ENCODE measurements at places on chromosomes 5 and 9.
A peak's percentile ranks its signal among the peaks of the same experiment; 100 is the strongest.

DNA sequence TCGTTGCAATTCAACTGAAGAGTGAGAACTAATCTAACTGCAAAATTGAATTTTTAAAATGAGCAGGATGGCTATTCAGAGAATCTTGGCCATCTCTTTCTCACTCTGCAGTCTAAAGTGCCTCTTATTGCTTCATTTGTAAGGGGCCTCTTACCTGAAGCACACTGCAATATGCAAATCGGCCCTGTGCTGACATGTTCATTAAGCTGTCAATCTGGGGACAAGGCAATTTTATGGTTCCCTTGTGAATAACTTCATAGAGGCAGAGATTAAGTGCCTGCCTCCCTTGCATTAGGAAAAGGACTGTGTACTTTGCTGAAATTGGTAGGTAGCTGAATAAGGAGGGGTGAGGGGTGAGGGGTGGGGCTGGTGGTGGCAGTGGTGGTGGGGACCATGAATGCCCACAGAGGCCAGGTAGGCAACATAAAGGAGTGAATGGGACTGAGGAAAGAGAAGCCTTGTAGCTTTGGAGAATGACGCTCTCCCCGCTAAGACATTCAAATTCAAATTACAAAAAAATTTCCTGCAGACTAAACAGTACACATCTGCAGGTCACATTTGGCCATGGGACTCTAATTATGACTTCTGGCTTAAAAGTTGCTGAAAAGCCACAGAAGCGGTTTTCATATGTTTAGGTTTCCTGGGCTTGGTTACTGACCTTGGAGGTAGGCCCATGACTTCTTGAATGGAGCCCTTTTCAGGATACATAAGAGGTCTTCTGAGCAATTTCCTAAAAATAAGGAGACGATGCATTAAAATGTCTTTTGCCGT, 25.0 kb downstream of the TNFSF8 start:
- no peak for DNase-seq

DNA sequence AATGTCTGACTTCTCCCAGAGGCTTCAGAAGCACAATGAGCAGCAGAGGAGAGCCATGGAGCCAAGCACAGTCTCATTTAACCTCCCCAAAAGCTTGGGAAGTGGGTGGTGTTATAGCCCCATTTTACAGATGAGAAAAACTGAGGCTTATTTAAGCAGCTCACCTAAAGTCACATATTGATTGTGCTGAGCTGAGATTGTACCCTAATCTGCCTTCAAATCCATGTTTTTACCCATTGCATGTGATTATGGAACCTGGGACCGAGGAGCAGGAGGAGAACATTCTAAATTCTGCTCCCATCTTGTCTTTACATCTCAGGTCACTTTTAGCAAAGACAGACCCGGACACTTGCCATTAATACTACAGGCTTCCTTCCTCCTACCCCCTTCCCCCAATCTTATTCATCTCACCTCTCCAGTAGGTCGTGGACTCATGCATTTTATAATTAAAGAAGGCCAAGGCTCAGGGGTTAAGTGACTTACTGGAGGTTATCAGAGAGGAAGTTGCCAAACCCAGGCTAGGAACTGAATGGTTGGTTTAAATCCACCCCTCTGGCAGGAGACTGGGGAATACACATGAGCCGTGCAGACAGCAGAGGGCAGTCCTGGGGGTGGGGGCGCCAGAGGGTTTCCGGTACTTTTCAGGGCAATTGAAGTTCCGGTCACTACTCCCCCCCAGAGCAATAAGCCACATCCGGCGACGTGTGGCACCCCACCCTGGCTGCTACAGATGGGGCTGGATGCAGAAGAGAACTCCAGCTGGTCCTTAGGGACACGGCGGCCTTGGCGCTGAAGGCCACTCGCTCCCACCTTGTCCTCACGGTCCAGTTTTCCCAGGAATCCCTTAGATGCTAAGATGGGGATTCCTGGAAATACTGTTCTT, 51.0 kb upstream of the IL17B start:
- no peak for DNase-seq

DNA sequence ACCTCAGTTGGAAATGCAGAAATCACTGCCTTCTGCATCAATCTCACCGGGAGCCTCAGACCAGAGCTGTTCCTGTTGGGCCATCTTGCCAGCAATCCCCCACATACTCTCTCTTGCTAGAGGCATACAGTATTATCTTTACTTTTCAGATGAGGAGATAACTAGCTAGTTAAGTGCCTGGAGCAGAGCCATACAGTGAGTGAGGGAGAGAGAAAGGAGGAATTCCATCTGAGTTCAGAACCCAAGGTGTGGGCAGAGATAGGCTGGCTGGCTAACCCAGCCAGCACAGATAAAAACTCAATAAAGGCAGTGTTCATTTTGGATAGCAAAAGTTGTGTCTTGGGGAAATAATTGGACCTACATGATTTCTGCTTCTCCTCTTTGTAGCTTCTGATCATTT, 268.0 kb upstream of the KIF2A start:
- DNase-seq: no peak

GRCh38 chr5:82388181-82388580, 110.0 kb upstream of the RPS23 start:
- DNase-seq: no peak

GRCh38 chr5:170087168-170087817, 18.4 kb upstream of the FOXI1 start:
- no peak for DNase-seq

GRCh38 chr5:17400724-17401469, 97.1 kb upstream of the TAF11L2 start:
- no peak for DNase-seq

- no peak for DNase-seq
These were observed 572 bp downstream of the ZDHHC21 start for GRCh38 chr9:14692470-14693250.

DNA sequence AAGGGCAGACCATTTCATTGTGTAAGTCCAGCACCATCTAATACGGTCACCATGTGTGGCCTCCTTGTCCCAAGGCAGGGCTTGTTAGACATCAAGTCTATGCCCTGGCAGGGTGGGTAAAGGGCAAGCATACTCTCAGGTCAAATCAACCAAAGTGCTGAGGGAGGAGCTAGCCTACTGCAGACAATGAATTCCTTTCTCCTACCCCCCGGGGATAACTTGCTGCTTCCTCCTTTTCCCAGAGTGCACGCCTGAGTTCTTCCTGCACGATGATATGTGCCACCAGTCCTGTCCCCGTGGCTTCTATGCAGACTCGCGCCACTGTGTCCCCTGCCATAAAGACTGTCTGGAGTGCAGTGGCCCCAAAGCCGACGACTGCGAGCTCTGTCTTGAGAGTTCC, 71.4 kb downstream of the RFK start:
- DNase-seq: no peak

DNA sequence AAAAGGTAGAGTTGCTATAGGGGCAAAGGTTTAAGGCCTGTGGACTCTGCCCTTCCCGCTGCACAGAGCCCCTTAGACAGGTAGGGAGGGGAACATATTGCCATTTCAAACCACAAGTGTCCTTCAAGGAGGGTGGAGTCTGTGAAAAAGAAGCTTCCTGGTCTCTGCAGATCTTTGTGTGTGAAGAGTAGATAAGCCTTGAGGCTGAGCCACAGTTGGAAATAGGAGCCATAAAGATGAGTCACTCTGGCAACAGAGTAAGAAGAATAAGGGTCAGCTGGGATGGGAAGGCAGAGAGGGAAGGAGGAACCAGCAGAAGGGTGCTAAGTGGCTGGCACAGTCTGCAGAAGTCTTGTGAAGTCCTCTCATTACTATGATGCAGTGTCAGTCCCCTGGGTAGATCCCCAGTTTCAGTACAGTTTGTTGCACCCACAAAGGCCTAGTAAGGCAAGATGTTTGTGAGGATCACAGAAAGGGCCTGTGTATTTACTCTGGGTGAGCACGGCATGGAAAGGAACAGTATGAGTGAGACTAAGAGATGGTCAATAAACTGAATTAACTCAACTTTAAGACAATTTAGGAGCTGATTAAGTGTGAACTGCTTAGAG, 18.1 kb downstream of the GRXCR2 start:
- DNase-seq: peak; percentile 43

- peak; percentile 90 for DNase-seq
These were observed 103.1 kb upstream of the DMRT1 start for GRCh38 chr9:738209-738915.

DNA sequence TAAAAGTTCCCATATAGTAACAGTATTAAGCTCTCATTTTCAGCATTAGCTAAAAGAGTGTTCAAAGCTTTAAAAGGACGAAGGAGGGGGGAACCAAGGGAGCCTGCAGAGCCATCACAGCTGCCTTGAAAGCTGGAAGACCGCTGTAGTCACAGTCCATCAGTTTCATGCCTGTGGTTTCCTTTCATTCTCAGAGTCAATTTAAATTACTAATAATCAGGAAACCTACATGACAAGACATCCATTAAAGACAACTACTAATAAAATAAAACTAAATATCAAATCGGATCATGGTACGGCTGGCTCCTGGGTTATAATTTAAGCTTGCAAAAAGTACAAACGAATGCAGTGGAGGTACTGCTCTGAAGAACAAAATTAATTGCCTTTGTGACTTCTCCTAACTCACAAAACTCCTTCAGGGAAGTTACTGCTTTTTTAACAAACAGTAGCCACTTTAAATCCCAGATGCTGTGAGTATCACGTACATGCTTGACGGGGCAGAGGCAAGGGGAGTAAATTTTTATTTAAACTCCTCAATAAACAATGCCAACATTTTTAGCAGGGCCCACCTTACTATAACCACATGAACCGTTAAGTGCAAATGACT, 213.5 kb downstream of the DENND1A start:
- no peak for DNase-seq

- DNase-seq: no peak
These were observed 307.4 kb upstream of the C9orf72 start for GRCh38 chr9:27880635-27881034.

GRCh38 chr9:114771889-114772288, 34.0 kb downstream of the TNFSF15 start:
- no peak for DNase-seq

DNA sequence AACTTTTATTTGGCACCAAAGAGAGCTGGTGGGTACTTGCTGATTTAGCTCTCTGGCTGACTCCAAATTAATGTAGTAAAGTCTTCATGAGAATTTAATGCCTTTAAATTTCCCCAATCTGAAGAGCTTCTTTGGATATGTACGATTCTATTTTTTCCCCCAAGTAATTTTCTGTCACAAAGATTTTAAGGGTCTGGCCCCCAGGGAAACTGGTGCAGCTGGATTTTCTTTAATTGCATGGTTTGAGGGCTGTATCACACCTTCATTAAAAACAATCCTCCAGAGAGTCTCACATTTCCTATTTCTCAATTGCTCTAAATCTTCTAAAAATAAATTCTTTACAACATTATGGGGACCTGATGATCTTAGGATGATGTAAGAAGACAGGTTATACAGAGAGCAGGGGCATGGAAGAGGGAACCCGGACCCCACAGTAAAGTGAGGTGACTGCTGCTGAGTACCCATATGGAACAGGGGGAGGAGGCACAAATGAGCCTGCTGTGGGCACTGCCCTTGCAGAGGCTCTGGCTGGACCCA, 158.9 kb downstream of the ENTREP1 start:
- DNase-seq: no peak

- DNase-seq: peak; percentile 94
These were observed 49.8 kb downstream of the MAP1B start for GRCh38 chr5:72156946-72157624.

GRCh38 chr5:107964722-107965121, 294.0 kb upstream of the EFNA5 start:
- no peak for DNase-seq

GRCh38 chr9:77750981-77751340, 102.8 kb upstream of the GNA14 start:
- no peak for DNase-seq

GRCh38 chr5:80057921-80058320, 22.8 kb downstream of the THBS4 start:
- DNase-seq: no peak

GRCh38 chr5:6584727-6585126, 48.1 kb downstream of the NSUN2 start:
- no peak for DNase-seq

GRCh38 chr5:143133721-143134120, 269.8 kb downstream of the NR3C1 start:
- DNase-seq: no peak

DNA sequence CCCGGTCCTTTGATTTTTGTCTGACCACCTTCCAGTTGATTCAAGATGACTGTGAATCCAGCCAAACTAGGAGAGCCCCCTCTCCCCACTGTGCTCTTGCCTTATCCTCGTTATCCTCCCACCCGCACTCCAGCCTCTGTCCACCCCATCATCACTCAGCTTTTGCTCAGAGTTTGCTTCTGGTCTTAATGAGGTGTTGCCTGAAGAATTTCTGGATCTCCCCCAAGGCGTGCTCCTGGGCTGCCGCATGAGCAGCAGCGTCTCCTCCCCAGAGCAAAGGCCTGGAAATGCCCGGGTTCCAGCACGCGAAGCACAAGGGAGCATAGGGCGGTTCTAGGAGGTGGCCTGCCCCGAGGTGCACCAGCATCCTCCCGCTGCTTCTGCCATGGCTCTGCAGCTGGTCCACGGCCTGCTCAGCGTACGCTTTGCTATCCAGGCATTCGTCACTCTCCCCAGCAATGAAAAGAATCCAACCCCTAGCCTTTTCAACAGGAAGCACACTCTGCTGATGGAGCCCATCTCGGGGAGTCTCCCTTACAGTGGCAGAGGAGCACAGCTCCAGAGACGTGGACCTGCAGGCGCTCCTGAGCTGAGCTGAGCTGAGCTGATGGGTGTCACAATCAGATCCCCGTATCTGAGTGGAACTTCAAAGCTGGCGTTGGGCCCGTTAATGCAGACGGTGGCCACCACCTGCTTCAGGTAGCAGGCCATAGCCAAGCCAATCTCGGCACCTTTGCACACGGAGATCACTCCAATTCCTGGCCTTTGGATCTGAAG, 50.7 kb downstream of the BAAT start:
- DNase-seq: no peak

GRCh38 chr9:83656032-83656680, 33.2 kb downstream of the IDNK start:
- DNase-seq: no peak

DNA sequence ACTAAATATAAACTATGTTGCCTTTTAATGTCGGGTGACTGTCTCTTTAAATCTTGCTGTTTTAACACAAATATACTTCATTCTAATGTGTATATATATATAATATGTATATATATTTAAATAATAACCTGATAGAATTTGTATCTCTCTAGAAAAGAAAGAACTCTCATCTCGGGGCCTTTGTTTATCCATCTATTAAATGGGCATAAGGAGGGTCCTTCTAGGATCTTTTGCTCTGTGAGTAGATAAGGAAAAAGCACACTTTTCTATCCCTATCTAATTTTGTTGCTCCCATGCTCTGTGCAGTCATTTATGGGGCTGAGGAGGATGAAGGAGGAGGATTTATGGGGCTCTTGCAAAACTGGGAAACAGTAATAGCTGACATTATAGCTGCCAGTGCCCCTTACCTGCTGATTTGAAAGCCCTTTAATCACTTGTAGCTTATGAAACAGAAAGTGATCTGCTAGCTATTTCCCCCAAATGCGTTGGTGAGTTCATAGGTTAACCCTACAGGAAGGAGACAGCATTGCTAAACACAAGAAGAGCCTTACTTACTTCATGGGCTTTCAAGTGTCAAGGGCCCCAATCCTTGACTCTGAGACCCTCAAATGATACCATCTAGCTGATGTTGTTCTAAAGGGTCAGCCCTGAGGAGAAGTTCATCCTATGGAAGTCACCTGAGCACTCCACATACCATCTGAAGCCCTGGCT, 5.8 kb upstream of the PPARGC1B start:
- DNase-seq: no peak

Data from HS-5 (cell line).